DMS79 (cell line): ENCODE measurements at places on chromosomes 7 and 10.

DNA sequence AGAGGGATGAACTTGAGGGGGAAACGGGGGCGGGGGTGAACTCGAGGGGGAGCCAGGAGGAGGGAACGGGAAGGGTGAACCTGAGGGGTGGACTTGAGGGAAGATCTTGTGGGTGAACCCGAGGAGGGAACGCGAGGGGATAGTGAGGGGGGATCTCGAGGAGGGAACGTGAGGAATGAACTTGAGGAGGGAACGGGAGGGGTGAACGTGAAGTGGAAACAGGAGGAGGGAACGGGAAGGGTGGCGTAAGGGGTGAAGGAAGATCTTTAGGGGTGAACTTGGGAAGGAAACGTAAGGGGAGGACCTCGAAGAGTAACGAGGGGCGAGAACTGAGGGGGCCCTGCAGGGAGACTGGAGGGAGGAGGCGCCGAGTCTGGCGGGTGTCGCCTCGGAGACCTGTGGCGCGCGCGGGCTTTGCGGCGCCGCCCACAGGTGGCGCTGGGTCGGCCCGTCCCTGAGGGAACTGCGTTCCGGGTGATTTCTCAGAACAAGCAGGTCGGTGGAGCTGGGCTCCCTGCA is 651 bp downstream of the MYO3A start:
- peak; percentile 25 for DNase-seq

DNA sequence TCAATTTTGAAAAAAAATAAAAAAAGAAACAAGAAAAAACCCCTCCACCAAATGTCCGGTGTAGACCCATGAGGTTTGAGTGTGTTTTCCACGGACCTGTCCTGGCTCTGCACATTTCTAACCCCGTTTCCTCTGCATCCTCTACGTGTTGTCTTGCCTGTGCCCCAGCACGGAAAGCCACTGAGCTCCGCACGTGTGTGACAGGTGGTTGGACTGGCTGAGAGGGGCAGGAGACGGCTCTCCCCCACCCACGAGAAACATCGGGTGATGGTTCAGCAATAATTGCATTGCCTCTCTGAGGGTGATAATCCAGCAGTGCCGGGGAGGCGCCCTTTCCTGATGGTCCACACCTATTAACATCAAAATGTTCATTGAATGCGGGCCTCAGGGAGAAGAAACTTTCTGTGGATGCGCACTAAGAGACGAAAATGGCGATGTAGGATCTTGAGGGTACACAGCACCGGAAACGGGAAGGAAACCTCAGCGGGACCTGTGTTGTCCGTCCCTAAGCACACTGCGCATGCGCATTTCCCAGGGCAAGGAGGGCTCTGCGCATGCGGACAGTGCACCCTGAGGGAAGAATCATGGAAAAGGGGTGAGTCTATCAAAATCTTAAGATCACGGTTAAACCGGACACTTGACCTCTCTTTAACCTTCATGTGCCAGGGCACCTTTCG is 470.1 kb upstream of the ADARB2 start:
- DNase-seq, result no peak

- no peak for DNase-seq
Observed at GRCh38 chr7:157475601-157476000, 138.8 kb downstream of the DNAJB6 start.

- no peak for DNase-seq
Observed at GRCh38 chr7:115827305-115828045, 203.1 kb downstream of the TFEC start.

DNA sequence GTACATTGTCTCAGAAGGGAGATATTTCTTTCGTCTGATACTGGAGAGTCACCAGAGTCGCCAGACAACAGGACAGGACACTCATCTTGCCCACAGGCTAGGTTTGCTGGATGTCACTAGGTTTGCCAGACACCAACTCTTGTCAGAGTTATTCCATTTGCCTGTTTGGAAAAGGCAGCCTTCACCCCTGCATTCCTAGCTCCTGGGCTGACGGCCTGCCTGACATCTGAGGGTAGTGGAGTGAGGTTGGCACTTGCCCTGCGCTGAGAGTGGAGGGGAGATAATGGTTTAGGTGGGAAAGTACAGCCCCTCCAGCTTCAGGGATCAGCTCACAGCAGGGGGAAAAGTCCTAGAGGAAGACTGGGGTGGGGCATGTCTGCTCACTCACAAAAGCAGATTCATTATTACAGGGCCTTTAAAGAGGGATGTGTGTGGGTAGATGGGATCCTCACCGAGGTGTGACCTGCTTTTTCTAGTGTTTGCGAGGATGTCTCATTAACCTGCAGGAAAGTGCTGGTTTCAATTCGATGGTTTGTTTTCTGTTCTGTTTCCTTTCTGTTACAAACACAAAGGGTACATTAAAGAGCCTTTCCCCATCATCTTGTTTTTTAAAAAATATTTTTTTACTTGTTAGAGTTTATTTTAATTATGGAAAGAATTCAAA is 79.3 kb upstream of the TNS3 start:
- DNase-seq, result no peak

- DNase-seq, result no peak
Observed at GRCh38 chr10:104387130-104387888, 33.7 kb downstream of the CFAP58 start.

GRCh38 chr10:110265573-110266193 is 39.0 kb downstream of the SMNDC1 start:
- no peak for DNase-seq

GRCh38 chr10:69662173-69662877 is 32.3 kb downstream of the FAM241B start:
- no peak for DNase-seq

- no peak for DNase-seq
Observed at GRCh38 chr10:62853710-62854109, 37.5 kb upstream of the EGR2 start.

GRCh38 chr7:6338551-6339274 is 66.3 kb upstream of the CYTH3 start:
- no peak for DNase-seq

- DNase-seq, result no peak
Observed at GRCh38 chr7:23098460-23098859, 7.1 kb upstream of the KLHL7 start.

GRCh38 chr10:28939281-28940157 is 262.2 kb downstream of the BAMBI start:
- DNase-seq, result no peak

GRCh38 chr7:73971704-73972341 is 56.1 kb upstream of the ELN start:
- no peak for DNase-seq

GRCh38 chr7:151013733-151014497 is 10.4 kb downstream of the ATG9B start:
- DNase-seq, result no peak

DNA sequence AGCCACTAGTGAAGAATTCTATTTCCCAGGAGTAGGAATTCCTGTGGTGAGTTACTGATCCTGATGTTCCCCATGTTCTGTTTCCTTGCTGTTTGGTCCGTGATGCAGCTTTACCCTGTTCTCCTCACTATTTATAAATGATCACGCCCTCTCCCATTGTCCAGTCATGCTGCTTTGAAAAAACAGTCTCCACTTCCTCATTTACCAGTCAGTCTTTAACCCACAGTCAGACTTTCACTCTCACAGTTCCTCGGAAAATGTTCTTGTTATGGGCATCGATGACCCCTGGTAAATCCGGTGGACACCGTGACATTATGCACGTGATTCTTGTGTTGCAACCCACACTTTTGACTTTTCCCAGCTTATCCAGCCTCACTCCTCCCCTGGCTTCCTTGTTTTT is 14.4 kb downstream of the SCIN start:
- no peak for DNase-seq

DNA sequence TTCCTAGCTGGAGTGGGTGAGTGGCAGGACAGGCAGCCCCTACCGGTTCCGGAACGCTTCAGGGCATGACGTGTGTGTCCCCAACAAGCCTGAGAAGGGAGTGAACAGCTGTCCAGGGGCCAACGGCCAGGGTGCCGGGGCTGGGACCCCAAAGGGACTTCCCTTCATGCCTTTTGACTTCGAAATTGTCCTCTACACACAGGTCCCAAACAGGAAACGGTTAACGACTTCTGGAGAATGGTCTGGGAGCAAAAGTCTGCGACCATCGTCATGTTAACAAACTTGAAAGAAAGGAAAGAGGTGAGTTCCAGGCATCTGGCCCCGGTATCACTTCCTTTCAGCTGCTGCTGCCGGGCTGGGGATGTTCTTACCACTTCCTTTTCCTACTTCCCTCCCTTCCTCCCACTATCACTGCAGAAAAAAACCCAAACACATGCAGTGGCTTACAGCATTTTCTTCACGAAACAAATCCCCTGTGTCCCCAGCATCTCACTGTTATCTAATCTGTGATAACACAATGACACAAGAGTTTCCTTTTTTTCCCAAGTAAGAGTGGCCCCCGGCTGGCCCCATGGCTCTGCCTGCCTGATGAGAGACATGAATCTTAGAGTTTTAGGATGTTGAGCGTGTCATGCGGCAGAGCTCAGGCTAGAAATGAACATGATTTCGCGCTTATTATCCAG is 63.2 kb downstream of the MKI67 start:
- no peak for DNase-seq

DNA sequence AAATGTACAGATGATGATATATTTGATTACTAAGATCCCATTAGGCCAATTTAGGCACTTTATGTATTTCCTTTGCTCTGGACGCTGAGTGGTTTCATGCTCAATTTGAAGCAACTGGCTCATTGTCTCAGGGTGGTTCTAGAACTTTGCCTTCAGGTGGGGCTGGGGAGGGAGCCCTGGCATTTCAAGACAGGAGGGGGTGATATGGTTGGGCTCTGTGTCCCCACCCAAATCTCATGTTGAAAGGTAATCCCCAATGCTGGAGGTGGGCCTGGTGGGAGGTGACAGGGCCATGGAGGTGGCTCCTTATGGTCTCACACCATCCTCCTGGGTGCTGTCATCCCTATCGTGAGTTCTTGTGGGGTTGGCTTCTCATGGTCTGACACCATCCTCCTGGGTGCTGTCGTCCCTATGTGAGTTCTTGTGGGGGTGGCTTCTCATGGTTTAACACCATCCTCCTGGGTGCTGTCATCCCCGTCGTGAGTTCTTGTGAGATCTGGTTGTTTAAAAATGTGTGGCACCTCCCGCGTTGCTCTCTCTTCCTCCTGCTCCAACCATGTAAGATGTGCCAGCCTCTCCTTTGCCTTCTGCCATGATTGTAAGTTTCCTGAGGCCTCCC is 151.5 kb upstream of the KLF6 start:
- no peak for DNase-seq

- DNase-seq, result no peak
Observed at GRCh38 chr10:26389533-26389932, 48.6 kb upstream of the APBB1IP start.

GRCh38 chr10:62071846-62072281 is 170.4 kb downstream of the ARID5B start:
- no peak for DNase-seq

GRCh38 chr10:37496061-37496460 is 361.3 kb downstream of the ZNF248 start:
- DNase-seq, result no peak

- no peak for DNase-seq
Observed at GRCh38 chr7:121446526-121446925, 50.4 kb upstream of the FAM3C start.
